ENCODE measurements at places on chromosomes 1 and 21.

DNA sequence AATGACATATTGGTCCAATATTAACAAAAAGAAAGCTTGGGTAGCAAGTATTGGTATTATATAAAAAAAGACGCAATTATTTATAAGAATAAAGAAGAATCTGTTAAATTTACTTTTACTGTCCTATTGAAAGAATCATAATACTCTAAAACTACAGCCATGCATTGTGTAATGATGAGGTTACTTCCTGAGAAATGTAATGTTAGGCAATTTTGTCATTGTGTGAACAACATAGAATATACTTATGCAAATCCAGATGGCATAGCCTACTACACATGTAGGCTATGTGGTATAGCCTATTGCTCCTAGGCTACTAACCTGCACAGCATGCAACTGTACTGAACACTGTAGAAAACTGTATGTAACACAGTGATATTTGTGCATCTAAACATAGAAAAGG is 121.2 kb upstream of the PTGFR start:
- DNase-seq, result no peak

- no peak for DNase-seq
Measured at GRCh38 chr1:231792634-231793033, 166.0 kb downstream of the DISC1 start.

DNA sequence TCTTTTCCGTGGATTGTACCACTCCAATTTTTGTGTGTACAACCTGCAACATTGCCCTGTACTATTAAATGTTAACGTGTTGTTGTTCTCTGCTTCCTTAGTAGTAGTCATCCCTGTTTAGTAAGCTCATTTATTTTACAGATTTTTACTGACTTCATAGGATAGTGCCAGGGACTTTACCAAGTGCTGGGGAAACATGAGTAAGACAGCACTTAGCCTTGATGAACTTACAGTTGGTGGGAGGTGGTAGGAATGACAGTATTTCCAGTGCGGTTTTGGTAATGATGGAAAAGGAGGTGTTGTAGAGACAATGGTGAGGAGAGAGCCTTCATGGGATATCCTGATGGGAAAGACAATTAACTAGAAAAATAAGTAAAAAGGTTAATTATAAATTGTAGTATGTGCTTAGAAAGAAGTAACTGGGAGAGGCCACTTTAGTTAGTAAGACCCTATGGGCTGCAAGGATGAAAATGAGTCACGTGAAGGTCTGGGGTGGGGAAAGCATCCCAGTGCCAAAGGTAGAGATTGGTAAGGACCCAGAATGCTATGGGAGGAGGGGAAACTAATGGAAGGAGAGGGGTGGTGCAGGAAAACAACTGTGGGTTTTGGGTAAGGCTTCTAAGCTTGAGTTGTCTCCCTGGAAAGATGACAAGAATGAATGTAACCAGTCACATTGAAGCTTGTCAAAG is 1.7 kb downstream of the RLF start:
- no peak for DNase-seq

DNA sequence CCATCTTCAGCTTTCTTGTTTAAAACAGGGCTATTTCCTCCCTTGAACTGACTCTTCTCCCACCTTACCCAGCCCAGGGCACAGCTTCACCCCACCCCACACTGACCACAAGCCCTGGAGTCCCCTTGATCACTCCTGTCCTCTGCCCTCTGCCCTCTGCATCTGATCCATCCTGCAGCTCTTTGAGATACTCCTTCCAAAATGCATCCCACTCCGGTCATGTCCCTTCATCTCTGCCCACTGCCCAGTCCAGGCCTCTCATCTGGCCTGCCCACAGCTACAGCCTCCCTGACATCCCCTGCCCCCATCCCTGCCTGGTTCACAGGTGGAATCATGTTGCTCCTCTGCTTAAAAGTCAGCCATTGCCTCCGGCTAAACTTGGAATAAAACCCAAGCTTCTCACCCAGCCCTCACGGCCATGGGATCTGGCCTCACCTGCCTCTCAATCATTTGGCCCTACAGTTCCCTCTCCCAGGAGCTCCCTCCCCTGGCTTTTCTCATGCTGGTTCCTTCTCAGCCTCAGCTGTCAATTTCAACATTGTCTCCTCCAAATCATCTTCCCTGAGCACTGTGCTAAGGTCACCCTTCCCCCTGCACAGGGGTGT is 202.0 kb downstream of the MATN1 start:
- DNase-seq, result no peak

GRCh38 chr21:17051054-17051453 is 461.8 kb upstream of the CXADR start:
- no peak for DNase-seq

DNA sequence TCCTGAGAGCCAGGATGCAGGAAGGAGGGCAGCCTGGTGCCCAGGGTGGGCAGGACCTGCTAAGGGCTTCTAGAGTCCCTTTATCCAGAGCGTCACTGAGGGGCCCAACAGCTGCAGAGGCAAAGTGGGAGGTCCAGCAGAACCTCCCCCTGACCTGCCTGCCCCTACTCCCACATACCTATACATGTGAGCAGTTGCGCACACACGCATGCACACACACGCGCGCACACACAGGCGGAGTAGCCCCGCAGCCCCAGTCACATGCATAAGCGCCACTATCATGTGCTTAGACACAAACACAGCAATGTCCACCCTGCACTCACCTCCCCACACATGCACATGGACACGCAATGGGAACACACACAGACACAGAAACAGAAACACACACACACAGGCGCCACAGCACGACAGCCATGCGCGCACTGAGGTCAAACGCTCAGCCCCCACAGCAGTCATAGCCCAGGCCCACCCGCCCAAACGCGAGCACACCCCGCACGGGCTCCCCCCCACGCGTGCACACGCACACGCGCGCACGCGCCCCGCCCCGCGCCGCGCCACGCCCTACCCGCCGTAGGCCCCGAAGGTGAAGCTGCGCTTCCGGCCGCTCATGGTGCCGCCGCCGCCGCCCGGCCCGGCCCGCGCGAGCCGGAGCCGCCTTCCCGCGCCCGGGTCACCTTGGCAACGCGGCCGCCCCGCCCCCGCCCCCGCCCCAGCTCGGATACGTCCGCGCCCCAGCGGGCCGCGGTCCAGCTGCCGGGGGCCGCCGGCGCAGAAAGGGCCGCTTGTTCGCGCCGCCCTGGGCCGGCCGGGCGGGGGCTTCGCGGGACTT is 17.7 kb downstream of the RAP1GAP start:
- no peak for DNase-seq

- no peak for DNase-seq
Measured at GRCh38 chr1:4527819-4528218, 126.6 kb upstream of the AJAP1 start.

DNA sequence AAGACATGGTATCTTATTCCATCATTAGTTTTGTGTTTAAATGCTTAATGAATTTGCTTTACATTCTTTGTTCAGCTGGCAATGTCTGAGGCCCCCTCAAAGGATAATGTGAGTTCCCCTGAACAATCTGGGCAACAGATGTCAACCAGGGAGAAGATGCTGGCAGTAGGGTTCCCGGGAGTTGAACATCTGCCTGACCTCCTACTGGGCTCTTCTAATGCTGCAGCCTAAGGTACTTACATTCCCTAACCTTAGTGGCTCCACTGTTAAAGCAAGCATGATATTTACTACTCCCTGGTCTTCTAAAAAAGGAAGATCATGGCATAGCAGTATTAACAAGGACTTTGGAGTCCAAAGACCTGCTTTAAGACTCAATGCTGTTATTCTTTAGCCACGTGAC is 574.9 kb upstream of the NR5A2 start:
- no peak for DNase-seq

- DNase-seq, result no peak
Measured at GRCh38 chr1:84603941-84604830, 29.9 kb upstream of the CTBS start.

DNA sequence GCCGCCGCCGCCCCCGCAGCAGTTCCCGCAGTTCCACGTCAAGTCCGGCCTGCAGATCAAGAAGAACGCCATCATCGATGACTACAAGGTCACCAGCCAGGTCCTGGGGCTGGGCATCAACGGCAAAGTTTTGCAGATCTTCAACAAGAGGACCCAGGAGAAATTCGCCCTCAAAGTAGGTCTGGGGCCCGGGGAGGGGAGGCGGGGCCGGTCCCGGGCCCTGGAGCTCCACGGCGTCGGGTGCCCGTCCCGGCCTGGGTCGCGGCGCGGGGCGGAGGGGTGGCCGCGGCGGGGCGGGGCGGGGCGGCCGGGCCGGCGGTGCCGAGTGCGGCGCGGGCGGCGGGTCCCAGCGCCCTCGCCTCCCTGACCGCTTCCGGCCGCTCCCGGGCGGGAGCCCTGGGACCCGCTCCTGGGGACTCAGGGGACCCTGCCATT is 646 bp downstream of the MAPKAPK2 start:
- DNase-seq, result peak; percentile 6

DNA sequence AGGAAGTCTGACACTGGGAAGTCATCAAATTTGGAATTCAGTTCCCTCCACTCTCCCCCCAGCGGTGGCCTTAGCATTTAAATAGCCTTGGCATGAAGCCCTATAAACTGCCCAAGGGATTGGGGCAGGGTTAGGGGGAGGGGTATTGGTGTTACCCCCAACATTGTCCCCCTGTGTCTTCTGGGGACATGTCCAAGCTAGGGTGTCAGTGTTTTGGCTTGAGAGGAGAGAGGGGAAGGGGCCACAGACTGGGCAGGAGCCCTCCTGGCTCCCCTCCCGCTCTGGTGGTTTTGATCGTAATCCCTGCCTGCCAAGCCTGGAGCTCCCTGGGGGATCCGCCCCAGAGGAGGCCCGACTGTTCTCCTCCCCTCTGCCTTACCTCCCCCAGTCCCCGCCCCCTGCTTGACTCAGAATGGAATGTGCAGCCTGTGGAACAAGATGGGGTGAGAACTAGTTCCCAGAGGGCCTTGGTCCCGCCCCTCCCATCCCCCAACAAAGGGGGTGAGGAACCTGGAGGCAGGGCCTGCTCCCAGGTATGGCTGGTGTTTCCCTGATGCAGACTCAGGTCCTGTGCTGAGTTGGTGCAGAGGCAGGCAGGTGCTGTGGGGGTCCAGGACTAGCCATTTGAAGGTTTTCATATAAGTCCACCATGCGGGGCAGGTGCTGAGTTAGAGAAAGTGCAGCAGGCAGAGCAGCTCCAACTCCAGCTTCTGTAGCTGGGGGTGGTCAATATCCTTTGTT is 7.4 kb downstream of the SOX13 start:
- peak; percentile 50 for DNase-seq

- peak; percentile 27 for DNase-seq
Measured at GRCh38 chr1:6686294-6686693, 15.3 kb downstream of the DNAJC11 start.

GRCh38 chr1:48930011-48930410 is 153.3 kb upstream of the BEND5 start:
- DNase-seq, result no peak

- no peak for DNase-seq
Measured at GRCh38 chr1:15477646-15478212, 1.8 kb downstream of the CELA2B start.

DNA sequence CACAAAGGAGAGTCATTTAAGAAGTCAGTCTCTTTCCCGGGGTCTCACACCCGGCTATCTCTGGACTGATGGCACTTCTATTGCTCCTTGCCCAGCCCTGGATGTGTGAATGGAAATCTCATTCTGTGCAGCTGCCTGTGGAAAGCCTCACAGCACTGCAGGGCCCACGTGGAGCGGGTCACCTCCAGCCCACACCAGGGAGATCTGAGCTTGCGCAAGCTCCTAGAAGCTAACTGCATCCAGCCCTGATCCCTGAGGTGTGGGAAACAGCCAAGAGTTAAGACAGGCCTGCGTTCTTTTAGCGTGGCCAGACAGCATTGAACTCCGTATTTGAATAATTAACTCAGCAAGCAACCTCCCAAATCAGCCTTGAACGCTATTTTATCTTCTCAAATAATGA is 150.5 kb downstream of the LRIG2 start:
- DNase-seq, result no peak

- DNase-seq, result no peak
Measured at GRCh38 chr21:21807598-21807903, 809.3 kb downstream of the NCAM2 start.

GRCh38 chr1:41983451-41983850 is 64.7 kb upstream of the HIVEP3 start:
- no peak for DNase-seq

DNA sequence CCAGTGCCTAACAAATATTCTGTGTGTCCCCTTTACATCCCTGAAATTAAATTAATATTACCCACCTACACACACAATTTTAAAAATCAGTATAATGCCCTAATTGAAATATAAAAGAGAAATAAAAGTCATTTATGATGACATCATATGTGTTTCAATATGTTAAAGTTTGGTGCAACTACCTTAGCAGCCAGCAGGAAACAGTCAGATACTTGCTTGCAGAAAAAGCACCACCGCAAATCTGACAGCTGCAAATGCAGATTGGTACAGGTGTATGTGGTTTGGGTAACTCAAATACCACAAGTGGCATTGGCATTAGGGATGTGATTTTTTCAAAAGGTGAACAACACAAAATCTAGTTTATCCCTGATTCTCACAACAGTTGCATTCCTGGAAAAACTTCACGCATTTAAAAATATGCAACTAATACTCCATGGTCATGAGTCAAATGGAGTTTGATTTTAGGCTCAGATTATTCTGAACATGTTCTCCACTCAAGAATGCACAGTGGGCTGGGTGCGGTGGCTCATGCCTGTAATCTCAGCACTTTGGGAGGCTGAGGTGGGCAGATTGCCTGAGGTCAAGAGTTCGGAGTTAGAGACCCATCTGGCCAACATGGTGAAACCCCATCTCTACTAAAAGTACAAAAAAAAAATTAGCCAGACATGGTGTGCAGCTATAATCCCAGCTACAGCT is 106.3 kb downstream of the EDEM3 start:
- DNase-seq, result no peak

DNA sequence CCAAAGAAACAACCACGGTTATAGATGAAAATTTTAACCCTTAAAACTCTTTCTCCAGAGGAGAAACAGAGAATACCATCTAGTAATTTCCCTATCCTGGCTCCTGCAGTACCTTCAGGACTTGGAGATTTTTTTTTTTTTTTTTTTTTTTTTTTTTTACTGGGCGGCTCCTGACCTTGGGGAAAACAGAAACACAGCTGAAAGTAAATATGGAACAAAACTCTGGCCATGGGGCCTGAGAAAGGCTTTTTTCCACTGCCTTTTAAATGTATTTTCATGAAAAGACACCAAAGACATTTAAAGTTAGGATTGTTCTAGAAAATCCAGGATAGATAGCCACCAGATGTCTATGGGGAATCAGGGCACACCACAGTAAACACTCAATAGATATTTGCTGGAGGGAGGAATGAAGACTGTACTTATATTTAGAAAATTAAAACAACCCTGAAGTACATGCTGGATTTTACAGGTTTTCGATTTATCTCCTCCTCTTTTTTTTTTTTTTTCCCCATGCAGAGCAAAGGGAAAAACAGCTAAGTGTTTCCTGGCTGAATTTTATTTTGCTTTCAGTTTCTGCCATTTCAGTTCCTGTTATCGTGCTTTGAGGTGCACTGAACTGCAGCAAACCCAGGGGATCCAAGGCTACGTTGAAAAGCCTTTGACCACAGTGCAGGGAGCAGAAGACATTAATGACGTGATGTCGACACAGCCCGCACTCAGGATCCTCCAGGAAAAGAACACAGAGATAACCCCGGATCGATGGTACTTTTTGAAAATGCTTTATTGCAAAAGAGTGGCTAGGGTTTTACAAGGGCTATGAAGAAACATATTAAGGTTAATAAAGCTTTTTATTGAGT is 35.7 kb upstream of the CNN3 start:
- DNase-seq, result peak; percentile 62
